GM20000 (cell line): ENCODE measurements at places on chromosomes 7 and 10.

DNA sequence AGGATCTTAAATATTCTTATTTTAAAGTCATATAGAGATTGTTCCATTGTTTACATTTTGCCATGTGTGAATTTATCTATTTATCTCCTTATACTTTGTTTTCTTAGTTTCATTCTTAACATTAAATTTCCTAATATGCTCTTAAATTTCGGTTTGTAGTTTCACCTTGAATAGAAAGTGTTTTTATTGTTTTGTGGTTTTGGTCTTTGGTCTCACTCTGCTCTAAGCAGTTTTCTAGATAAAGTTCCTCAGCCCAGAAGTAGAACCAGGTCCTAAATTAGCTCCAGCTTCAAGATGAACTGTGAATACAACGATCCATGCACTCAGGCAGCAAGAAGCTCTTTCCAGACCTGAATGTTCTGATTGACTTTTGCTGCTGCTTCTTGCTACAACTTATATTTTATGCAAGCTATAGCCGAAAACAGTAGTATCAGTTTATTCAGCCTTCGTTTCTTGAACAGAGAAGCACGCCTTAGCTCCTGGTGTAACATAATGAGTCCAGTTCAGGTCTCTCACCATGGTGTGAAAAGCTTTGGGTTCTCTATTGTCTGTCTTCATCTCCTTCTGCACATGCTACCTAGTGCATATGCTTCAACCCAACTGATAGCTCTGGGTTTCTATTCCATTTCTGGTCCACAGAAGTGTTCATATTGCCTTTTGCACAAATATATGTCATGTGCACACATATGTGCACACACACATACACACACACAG, 95.3 kb downstream of the SEM1 start:
- DNase-seq, result peak; percentile 6

DNA sequence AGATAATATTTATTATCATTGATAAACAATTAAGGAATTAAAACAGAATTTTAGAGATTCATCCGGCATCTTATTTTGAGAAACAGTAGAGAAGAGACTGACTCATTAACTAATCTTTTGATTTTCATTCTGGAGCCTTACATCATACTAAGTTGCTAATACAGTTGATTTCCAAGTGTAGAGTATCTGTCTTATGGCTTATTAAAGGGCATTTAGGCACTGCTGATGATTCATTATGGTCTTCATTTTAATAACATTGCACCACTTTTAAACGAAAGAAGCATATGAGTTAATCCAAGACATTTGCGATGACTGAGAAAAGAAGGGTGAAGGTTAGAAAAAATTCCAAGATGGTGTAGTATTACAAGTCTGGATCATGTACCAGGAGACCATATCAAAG, 186.0 kb upstream of the CACNA2D1 start:
- no peak for DNase-seq

DNA sequence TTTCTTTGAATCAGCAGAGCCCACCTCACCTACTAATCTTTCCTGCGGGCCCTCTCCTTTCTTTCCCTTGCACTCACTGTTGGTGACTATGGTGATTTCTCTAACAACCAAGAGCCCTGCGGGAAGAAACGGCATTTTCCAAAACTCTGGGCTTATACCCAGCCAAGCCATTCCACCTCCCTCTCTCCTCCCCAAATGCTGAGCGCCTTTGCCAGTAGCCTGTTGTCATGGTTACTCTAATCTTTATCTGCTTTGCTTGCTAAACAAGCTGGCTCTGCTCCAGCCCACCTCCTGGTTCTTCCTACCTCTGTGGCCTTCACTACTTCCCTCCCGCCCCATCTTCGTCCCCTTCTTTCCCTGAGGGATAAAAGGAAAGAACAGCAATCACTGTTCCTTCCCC, 86.7 kb downstream of the DGKI start:
- DNase-seq, result no peak

DNA sequence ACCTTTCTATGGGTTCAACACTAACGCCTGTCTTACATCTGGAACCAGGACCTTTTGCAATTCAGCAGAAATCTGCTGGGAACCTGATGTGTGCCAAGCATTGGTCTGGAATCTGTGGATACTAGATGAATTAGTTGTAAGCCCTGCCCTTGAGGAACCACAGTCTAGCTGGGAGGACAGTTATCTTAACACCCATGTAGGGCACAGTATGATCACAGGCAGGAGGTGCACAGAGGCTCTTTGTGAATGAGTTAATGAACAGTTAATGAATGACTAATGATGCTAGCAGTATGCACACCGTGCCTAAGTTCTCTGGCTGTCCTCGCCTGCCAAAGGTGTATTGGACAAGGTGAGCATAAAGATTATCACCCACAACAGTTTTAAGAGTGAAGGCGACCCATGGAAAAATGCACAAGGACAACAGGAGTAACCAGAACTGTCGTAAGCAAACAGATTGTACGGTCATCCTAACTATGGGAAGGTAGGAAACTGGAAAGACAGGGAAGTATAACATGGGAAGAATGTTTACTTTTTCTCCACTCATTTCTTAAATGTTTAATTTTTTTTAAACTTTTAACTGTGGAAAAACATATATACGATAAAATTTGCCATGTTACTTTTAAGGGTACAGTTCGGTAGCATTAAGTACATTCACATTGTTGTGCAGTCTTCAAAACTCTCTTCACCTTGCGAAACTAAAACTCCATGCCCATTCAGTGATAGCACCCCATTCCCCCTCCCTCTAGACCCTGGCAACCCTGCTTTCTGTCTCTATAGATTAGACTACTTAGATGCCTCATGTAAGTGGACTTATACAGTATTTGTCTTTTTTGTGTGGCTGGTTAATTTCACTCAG, 139.9 kb downstream of the CXCL12 start:
- DNase-seq, result no peak

DNA sequence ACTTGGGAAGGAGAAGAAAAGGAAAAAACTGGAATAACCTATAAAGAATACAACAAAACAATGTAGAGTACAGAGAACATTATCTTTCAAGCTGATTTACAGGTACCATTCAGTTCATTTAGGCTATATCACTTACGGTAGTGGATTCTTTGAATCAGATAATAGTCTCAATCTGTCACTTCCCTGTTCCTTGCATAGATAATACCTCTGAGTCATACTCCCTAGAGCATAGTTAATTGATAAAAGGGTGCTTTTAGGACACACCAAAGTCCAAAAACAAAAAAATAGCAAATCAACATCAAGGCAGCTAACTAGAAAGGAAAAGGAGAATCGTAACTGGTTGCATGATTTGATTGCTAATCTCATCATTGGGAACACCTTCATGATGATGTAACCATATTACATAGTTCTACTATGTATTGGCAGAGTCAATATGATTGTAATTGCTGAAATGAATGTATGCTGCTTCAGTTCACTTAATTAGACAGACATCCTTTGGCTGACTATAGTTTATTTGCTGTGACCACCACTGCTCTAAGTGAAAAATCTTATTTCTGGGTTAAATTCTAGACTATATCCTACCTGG, 844.4 kb downstream of the GATA3 start:
- DNase-seq, result no peak

- DNase-seq, result no peak
Measured at GRCh38 chr7:66110856-66111255, 3.8 kb upstream of the CRCP start.

GRCh38 chr10:75679536-75679935, 248.1 kb downstream of the LRMDA start:
- DNase-seq, result no peak

- no peak for DNase-seq
Measured at GRCh38 chr7:156178214-156178613, 366.0 kb upstream of the SHH start.

DNA sequence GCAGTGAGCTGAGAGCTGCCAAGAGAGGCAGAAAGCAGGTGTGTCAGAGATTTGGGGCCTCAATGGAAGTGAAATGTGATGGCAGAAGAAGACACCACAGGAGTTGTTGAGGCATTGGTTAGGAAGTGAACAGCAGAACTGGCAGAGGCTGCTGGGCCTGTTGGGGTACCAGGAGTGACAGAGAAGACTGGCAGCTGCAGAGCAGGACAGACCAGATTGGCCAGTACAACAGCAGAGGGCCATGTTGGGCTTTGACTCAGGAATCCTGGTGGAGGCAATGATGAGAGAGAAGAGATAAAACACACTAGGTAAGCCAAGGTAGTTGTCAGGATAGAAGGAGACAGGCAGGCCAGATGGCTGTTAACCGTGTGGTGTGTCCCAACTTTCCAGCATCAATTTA, 19.9 kb upstream of the HERPUD2 start:
- no peak for DNase-seq

GRCh38 chr10:11205030-11205772, 187.5 kb downstream of the CELF2 start:
- DNase-seq, result no peak

DNA sequence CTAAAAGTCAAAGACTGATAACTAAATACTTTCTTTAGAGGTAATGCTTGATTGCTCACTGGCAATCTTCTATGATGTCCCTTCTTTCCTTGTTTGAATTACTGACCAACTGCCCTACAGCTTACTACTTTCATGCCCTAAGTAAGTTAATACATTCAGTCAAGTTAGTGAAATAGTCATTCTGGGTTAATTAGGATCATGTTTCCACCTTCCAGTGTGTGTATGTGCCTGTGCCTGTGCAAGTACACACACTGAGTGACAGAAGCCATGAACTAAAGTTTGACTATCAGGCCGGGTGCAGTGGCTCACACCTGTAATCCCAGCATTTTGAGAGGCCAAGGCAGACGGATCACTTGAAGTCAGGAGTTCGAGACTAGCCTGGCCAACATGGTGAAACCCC, 187.9 kb downstream of the CACNA2D1 start:
- DNase-seq, result no peak

DNA sequence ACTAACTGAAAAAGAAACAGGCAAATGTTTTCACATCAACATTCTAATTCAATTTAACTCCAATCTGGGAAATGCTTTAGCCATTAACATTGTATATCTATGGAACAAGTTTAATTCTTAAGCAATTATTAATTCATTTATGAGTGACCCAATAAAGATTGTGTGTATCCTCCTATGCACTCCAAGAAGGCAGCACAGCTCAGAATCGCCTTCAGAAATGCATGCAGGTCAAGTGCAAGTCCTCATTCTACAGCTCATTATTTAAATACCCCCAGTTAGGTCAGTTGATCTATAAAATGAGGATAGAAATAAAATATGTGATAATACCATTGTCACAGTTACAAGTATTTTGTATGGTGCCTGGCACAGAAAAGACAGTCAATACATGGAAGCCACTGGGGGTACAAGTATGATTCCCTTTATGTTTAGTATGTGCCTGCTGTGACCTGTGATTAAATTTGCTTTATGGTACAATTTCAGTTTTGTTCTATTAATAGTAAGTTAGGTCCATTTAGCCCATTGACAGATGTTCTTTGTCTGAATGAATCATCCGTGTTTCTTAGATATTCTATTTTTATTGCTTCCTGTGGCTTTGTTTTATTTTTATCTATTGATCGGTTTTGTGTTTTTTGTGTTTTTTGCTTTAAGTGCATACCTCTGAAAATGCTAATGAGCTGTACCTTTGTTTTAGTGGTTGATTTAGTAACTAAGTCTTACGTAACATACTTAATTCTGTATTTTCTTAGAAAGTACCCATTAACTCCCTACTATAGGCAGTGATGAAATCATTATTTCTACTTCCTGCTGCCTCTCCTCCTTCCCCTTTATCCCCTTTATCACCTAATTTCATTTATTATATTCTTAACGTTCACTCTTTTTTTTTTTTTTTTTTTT, 42.8 kb downstream of the CPXM2 start:
- peak; percentile 53 for DNase-seq

DNA sequence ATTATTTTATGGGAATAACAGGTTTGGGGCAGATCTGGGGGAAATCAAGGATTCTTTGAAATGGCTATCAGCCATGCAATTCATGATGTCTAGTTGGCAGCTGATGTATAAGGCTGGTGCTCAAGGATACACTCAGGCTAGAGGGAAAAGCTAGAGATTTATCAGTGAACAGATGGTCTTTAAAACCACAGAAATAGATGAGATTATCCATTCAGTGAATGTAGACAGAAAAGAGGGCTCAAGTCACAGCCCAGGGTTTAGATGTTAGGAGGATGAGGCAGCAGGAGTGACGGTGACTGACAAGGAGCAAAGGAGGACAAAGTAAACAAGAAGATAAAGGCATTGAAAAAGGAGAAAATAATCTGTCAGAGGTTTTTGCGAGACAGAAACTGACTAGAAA, 238.7 kb downstream of the CDK14 start:
- no peak for DNase-seq

DNA sequence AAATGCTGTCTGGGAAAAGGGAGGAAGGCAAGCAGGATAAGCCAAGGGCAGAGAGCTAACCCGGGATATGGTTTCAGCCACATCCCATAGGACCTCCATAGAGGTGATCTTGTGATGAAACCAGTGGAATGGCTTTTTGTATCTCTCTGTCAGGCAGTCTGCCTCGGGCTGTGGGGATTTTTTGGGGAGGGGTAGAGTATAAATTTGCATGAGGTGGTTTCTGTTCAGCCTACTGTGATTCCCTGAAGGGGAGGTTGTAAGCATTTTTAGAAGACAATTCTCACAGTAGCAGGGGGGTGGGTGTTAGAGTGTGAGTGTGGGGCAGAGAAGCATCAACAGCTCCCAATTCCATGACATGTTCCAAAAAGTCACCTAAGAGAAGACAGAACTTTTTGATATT, 11.8 kb downstream of the OR9A2 start:
- DNase-seq, result peak; percentile 31

GRCh38 chr10:34933676-34934075, 118.6 kb upstream of the PARD3 start:
- no peak for DNase-seq

DNA sequence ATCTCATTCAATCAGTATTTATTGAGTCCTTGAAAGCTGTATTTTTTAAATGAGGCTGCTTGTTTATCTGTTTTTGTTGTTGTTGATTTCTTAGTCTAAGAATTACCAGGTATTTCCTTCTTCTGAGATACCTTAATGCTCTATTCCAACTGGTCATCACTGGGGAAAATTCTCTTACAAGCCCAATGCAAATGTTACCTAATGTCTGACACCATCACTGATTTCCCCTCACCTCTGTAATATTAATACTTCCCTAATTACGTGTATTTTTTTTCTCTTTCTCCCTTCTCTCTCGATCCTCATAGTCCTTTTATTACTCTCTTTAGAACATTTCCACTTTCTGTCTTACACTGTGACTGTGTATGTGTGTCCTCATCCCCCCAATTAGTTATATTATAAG, 13.9 kb downstream of the HDAC9 start:
- DNase-seq, result no peak

GRCh38 chr7:23335621-23336020, 36.5 kb downstream of the MALSU1 start:
- DNase-seq, result no peak

- DNase-seq, result no peak
Measured at GRCh38 chr7:36232555-36232954, 79.5 kb downstream of the EEPD1 start.

- no peak for DNase-seq
Measured at GRCh38 chr7:114466917-114467316, 52.3 kb downstream of the FOXP2 start.

- DNase-seq, result no peak
Measured at GRCh38 chr10:133225707-133226191, 4.3 kb upstream of the UTF1 start.
